ENCODE measurements at places on chromosomes 1 and 21.
A peak's percentile ranks its signal among the peaks of the same experiment; 100 is the strongest.

DNA sequence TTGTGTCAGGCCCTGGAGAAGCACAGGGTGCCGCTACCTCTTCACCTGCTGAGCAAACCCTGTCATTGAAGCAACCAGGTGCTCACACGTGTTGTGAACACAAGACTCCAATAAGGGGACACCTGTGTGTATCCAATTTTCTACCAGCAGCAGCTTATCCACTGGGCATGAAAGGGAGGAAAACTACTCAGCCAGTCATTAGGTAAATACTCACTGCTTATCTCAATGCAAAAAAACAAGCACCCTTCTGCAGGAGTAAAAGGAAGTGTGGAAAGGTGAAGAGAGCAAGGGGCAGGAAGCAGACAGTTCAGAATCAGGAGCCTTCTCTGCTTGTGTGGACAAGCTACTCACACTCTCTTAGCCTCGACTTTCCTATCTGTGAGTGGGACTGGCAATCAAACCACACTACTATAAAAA is 148.9 kb downstream of the ETS2 start:
- no peak for DNase-seq

- DNase-seq, result peak; percentile 72
These were observed 62.4 kb upstream of the USP24 start for GRCh38 chr1:55277377-55278130.

GRCh38 chr1:102899935-102900334 is 208.4 kb downstream of the COL11A1 start:
- DNase-seq, result no peak

DNA sequence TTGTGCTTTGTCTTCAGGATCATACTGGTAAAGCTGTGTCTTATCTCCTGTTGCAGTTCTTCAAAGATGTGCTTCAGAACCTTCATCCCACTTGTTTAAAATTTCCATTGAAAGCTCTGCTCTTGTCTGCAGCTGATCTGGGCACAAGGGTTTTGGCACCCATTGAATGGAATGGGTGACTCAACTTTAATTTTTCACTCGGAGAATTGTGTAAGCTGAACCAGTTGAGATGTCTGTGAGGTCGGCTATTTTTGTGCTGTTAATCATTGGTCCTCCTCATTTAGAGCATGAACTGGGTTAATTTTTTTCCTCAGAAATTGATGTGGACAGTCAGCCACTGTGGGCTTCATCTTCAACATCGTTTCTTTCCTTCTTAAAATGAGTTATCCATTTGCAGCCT is 252.1 kb downstream of the TM2D1 start:
- no peak for DNase-seq

- no peak for DNase-seq
These were observed 2.5 kb downstream of the ITLN2 start for GRCh38 chr1:160952129-160952510.

- no peak for DNase-seq
These were observed 80.1 kb downstream of the SLC66A1 start for GRCh38 chr1:19392221-19392620.

DNA sequence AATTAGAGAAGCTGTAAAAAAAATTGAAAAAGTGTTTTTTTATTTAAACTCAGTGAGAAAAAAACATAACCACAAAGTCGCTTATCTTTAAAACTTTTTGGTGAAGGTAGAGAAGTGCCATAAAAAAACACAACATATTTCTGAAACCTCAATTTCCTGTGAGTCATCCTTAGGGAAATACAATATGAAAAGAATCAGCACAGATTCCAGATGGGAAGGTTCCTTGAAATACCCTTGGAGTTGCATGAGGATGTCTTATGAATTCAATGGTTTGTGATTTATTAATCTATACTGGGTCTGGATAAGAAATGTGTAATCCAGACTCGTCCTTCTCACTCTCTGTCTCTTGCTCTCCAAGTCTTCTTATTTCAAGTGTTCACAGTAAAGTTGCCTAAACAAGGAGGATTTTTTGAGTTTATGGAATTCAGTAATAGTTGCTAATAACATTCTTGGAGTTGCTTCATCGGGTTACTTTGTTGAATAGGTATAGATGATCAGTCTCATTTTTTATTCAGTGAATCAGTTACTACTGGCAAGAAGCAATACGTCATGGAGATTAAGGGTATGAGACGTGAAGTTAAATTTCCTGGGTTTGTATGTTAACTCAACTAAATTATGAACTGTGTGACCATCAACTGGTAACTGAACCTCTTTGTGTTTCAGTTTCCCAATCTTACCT is 191.4 kb downstream of the KCNK2 start:
- no peak for DNase-seq

- DNase-seq, result no peak
These were observed 372 bp downstream of the SLC25A44 start for GRCh38 chr1:156194300-156194652.

GRCh38 chr1:11725616-11726015 is 10.3 kb upstream of the AGTRAP start:
- no peak for DNase-seq

DNA sequence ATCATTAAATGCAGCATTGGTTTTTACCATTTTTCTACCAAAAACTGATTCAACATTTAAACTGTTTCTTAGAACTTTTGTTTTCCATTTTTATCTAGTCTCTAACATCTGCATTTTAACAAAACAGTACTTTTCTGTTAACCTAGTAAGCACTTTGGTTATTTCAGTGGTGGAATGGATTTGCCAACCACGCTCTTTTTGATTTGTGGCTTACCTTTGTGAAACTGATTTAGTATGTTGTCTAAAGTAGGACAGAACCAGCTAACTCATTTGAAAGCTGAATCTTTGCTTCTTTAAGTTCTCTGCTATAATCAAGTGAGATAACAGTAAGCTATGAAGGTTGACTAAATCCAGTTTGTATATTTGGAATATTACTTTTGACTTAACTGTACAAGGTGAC is 41.5 kb upstream of the METTL18 start:
- DNase-seq, result no peak

GRCh38 chr1:185054365-185055060 is 9.2 kb downstream of the RNF2 start:
- DNase-seq, result no peak

DNA sequence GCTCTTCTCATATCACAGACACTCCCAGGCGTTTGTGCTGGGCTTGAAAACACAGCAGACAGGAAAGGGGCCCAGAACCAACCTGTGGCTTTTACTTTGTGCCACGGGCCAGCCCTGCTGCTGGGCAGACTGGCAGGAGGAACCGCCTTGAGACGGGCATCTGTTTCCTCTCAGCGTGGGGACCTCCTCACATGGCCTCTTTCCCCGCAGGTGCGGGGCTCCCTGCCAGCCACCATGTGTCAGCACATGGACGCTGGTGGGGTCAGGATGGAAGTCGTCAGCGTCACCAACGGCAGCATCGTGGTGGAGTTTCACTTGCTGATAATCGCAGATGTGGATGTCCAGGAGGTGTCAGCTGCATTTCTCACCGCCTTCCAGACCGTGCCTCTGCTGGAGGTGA is 47.8 kb downstream of the UMODL1 start:
- DNase-seq, result no peak

- DNase-seq, result no peak
These were observed 19.7 kb downstream of the PRDX6 start for GRCh38 chr1:173496757-173497320.

DNA sequence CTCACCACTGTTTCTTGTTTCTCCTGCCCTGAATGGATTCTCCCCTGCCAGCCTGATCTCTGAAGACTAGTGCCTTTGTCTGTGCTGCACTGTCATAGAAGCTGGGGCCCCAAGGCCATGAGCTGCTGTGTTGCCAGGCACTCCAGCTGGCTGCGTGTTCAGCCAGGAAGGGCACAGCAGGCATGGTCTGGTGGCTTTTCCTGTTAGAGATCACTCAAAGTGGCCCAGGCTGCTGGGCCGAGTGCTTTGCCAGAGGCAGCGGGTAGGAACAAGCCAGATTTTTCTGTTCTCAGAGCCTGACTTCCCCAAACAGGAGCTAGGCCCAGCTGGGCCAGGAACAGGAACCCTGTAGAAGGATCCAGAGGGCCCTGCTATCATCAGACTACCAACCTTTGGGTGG is 5.2 kb downstream of the ADPRS start:
- no peak for DNase-seq

GRCh38 chr1:24091971-24092482 is 19.9 kb downstream of the MYOM3 start:
- no peak for DNase-seq

GRCh38 chr1:3028531-3029282 is 7.4 kb downstream of the ACTRT2 start:
- no peak for DNase-seq

DNA sequence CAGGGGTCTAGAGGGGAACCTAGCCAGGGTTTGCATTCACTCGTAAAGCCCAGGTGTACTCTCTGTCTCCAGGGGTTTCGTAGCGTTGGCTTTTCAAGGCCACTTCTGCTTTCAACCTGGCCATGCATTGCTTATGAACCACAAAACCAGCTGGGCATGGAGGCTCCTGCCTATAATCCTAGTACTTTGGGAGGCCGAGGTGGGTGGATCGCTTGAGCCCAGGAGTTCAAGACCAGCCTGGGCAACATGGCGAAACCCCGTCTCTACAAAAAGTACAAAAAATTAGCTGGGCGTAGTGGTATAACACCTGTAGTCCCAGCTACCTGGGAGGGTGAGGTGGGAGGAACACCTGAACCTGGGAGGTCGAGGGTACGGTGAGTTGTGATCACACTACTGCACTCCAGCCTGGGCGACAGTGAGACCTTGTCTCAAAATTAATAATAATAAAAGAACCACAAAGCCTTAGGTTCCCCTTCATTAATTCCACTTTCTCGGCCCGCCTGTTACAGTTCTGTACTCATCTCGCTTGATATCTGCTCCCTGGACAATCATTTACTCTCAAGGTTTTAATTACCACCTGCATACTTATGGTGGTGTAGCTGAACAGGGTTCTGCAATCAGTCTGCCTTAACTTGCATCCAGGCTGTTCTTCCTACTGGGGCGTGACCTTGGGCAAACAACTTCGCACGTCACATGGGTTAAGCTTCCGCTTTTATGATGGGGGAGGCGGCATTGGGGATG is 6.1 kb downstream of the SLC16A4 start:
- DNase-seq, result no peak
